ENCODE measurements at places on chromosomes 12 and 14. TPM values are rescaled to one million over a fixed set of nuclear protein-coding genes. Genes with fewer than 3 reads are reported as not detected.

BDKRB2 gene
- total RNA-seq = 7.8 TPM

TTC8 gene
- 53.1 TPM for total RNA-seq

SIX1 gene
- 5.4 TPM for total RNA-seq

POTEM gene
- total RNA-seq = not detected

PLA2G1B gene
- not detected for total RNA-seq

LRRC10 gene
- total RNA-seq = not detected

BCL7A gene
- 3.8 TPM for total RNA-seq

CIROP gene
- total RNA-seq = not detected
